ENCODE measurements at places on chromosomes 11 and 22.

DNA sequence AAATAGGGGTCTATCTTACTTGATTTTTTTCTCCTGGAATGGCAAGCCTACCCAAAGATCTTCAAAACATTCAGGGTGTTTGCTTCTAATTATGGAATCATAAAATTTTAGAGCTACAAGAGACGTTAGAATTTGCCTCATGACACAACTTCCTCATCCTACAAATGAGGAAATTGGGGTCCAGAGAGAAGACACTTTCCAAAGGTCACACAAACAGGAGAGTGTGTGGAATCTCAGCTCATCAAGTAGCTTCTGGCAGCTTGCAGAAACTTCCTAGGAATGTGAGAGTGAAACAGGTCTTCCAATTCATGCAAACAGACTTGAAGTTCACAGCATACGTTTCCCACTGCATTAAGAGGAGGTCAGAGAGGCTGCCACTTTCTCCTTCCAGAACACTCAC is 976.0 kb downstream of the OPCML start:
- no peak for DNase-seq

- no peak for DNase-seq
These were observed 22.4 kb downstream of the DERL3 start for GRCh38 chr22:23816156-23816976.

GRCh38 chr11:77821349-77821851 is 456 bp downstream of the AAMDC start:
- DNase-seq = no peak

- DNase-seq = peak; percentile 25
These were observed 24.0 kb upstream of the MYH9 start for GRCh38 chr22:36411589-36412258.

GRCh38 chr22:35039625-35040024 is 26.3 kb upstream of the ISX start:
- DNase-seq = no peak

- no peak for DNase-seq
These were observed 73.0 kb downstream of the MSANTD4 start for GRCh38 chr11:105948918-105949590.

- no peak for DNase-seq
These were observed 94.3 kb upstream of the ZC3H12C start for GRCh38 chr11:109998921-109999320.

GRCh38 chr11:87456499-87456898 is 418.8 kb downstream of the TMEM135 start:
- no peak for DNase-seq

DNA sequence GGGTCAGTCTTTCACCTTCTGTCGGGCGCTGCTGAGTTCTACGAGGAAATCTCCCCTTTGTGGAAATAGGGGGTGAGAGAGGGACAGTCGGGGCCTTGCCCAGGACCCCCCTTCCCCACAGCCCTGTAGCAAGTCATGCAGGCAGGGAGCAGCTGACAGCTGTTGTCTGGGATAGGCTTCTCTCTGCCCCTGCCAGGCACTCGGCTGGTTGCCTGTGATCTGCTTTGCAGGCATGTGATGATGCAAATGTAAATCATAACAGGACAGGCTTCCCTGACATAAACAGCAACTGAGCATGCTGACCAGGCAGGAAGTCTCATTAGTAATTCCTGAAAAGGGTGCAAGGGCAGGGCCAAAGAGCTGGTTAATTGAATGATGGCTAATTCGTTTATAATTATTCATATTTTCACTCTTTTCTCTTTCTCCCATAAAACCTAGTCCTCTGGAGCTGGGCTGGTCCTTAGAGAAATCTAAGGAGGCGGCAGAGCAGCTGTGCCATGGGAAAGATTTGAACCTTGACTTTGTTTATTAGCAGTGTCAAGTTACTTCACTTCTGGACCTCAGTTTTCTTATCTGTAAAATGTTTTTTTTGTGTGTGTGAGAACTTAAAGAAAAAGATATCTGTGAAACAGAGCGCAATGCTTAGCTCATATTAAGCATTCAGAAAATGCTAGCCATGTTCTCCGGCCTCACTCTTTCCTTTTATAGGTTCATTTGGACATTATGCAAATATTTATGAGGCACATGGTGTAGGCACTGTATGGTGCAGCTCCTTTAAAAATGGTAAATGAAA is 129.7 kb downstream of the LDLRAD3 start:
- no peak for DNase-seq

DNA sequence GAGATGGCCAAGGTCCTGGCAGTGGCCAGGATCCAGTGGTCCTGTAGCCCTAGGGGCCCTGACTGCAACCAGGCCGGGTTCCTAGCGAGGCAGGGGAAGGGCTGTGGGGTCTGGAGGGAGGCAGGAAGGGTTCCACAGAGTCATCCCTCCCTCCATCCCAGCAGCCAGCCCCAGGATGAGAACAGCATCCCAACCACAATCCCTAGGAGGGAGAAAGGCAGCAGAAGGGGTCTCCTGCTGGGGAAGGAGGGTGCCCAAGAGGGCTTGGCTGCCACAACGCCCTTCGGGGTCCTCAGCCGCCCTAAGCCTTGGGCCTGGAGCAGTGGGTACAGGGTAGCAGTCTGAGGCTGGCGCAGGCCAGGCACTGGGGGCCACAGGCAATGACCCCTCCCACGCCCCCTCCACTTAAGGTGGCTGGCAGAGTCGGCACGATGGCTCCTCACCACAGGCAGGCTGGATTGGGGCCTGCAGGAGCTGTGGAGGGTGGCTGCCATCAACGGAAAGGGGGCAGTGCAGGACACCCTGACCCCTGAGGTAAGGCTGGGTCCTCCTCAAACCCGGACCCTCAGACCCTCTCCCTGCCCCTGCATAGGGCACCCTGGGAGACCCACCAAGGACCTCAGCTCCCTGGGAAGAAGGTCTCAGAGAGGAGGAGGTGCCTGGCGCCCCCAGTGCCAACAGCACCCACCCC is 7.2 kb downstream of the SLC22A12 start:
- no peak for DNase-seq

DNA sequence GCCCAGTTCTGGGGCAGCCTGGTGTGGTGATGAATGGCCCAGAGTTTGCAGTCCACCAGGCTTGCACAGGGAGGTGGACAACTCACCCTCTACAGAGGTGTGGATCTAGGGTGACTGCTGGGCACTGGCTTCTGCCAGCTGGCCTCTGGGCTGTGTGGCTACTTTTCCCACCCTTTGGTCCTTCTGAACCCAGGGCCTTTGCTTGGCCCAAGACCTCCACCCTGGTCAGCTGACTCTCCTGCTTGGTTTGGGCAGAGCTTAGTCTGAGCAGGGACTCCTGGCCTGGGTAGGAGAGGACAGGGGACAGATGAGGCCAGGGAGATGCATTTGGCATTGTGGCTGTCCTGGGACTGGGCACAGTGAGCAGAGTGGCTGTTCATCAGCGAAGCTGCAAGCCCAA is 83.0 kb upstream of the SHANK2 start:
- DNase-seq = no peak

- DNase-seq = no peak
These were observed 133.7 kb upstream of the NARS2 start for GRCh38 chr11:78708388-78708787.

DNA sequence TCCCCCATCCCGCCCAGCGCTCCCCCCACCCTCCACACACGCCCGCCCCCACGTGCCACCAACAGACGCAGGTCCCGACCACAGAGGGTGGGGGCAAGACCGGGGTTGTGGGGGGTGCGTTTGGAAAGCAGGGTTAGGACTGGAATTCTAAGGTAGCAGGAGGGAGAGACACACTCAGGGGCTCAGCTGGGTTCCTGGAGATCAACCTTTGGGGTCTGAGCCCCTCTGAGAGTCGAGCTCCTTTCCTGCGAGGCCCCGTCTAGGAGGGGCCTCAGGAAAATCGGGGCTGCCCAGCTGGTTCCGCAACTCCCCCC is 429 bp downstream of the PGGHG start:
- no peak for DNase-seq

- DNase-seq = no peak
These were observed 219.9 kb downstream of the HIPK3 start for GRCh38 chr11:33476945-33477606.

DNA sequence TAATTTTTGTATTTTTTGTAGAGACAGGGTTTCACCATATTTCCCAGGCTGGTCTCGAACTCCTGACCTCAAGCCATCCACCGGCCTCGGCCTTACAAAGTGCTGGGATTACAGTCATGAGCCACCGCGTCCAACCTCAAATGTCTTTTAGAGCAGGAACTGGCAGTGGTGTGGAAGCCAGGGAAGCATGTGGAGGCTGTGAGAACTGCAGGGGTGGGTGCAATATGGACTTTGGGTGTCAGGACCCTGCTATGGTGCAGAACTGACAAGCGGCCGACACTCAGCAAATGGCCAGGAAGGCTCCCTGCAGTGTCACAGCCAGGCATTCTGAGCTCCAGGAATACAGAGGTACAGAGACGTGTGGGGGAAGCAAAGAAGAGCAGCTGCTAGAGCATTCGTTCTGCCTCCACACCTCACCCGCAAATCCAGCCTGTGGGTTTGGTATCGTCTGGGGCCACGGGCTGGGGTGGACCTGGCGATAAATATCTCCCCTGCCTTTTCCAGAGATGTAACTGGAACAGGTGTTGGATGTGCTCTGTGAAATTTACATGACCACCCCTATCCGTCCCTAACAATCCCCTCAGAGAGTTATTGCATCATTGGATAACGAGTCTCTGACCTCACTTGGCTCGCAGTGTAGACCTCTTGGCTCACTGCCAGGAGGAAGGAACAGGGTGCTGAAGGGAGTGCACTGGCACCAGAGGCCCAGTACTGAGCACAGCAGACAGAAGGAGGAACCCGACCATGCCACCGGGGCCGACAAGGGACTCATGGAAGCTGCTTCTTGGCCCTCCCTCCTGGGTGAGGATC is 624.7 kb upstream of the B3GAT1 start:
- no peak for DNase-seq

DNA sequence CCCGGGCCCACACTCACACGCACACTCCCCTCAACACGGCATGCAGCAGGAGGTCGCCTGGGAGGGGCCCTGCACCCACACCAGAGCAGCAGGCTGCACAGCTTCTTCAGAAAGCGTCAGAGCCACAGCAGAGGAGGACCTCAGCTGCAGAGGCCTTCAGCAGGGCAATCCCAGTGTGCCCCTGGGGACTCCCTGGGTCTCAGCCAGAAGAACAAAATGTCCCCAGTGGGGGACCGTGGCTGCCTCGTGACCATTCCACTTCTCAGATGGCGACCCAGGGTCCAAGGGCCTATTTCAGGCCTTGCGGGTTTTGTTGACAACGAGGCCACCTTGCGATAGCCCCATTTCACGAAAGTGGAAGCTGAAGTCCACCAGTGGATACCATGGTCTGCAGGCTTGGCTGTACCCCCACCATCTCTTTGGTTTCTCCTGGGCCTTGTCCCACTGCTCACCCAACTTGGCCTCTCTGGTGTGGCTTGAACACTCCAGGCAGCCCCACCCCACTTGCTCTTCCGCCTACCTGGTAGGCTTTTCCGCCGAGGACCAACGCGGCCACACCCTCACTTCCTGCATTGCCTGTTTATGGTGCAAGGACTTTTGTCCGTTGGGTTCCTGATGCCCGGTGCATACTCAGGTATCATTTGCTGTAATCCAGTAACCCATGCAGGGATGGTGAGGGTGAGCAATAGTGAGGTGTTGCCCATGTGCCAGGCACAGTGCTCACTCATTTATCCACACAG is 38.1 kb downstream of the MB start:
- DNase-seq = no peak

GRCh38 chr11:10498022-10498400 is 42.9 kb downstream of the AMPD3 start:
- DNase-seq = no peak

GRCh38 chr11:71563406-71563805 is 2.0 kb upstream of the KRTAP5-10 start:
- DNase-seq = no peak

DNA sequence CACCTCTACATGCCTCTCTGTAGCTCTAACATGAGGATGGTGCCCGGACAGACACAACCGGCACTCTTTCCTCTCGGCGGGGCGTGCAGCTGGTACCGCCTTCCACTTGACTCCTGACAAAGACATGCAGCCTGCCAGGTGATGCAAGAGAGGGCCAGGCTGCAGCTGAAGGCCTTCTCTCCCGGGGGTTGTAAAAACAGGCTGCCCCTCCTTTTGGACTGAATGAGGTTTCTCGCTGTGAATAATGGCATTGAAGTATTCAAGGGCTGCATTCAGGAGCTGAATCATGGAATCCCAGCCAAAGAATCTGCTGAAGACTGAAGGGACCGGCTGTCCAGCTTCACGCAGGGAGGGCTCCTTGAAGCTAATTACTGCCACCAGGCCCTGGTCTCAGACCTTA is 110.9 kb downstream of the GALNT18 start:
- no peak for DNase-seq

GRCh38 chr11:86234831-86235461 is 9.6 kb upstream of the EED start:
- DNase-seq = no peak

- DNase-seq = no peak
These were observed 12.2 kb upstream of the CYTH4 start for GRCh38 chr22:37269936-37270678.

DNA sequence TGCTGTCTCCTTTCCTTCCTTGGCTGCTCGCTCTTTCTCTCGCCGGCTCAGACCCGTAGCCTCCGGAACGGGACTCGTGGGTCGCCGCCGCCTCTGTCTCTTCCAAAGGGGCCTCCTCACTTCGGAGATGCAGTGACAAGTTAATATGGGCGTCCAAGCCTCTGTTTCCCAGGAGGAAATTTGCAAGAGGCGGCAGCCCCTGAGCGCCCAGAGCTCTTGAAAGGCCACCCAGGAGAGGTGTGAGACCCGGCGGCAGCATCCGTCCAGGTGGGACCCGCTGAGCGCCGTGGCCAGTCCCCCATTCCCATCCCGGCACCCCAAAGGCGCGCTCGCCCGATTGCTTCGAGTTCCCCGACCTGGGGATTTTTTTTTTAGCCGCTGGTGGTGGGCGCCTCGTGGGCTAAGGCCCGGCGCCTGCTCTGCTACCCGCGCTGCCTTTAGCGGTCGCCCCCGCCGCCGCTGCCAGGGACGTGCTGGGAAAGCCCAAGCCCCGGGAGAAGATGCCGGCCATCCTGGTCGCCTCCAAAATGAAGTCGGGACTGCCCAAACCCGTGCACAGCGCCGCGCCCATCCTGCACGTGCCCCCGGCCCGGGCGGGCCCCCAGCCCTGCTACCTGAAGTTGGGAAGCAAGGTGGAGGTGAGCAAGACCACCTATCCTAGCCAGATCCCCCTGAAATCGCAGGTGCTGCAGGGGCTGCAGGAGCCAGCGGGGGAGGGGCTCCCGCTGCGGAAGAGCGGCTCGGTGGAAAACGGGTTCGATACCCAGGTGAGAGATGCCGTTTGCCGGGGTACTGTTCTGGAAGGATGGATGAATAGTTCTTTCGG is 772 bp downstream of the NAV2 start:
- DNase-seq = no peak

DNA sequence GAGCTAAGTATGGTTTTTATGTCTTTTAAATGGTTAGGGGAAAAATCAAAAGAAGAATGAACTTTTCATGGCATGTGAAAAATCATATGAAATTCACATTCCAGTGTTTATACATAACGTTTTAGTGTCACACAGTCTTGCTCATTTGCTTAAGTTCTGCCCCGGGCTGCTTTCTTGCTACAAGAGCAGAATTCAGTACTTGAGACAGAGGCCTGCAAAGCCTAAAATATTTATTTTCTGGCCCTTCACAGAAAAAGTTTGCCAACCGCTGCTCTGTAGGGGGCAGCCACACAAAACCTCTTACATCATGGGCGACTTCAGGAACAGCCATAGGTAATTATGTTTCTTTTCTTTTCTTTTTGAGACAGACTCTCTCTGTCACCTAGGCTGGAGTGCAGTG is 1.0 kb upstream of the ATG2A start:
- no peak for DNase-seq
